SK-N-SH treated with all-trans-retinoic acid at 6 μM for 48 hours (cell line): ENCODE measurements at places on chromosomes 2 and 18.

GRCh38 chr2:109711230-109712122 lies 82.6 kb upstream of the RGPD5 start:
- no peak for ATAC-seq

DNA sequence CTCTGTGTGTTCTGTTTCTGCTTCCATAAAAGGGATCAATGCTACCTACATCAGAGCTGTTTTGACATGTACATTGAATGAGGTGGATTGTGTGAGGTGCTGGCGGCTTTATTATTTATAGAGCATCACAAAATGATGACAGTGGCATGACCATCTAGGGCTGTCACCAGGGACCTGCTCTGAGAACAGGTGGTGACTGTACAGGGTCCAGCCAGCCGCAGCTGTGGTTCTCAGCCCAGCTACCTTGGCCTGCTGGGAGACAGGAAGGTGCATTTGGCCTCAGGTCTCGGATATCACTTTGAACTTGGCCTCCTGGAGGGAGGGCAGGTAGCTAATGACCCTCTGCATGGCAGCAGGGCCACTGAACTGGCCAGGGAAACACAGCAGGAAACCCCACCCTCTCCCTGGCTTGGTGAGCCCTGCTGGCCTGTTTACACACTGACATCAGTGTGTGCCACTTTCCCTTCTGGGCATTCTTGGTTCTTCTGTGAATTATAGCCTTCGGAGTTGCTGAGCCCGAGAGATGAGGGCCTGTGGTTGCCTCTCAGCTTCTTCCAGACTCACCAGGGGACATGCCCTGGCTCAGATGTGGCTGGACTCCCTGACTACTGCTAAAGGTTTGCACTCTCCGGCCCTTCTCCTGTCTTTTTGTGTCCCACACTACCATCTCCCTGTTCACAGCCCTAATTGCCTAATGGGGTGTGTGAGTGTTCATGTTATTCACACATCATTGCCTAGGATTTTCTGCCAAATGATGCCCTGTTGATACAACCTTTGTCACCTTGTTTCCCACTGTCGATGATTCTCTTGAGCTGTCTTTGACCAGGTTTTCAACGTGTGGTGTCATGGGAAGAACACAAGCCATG lies 109.2 kb upstream of the RAB12 start:
- ATAC-seq = no peak

- ATAC-seq = no peak
Observed at GRCh38 chr2:99772591-99773331, 282.9 kb upstream of the REV1 start.

GRCh38 chr2:37615804-37616676 lies 55.4 kb downstream of the CDC42EP3 start:
- no peak for ATAC-seq

- ATAC-seq = no peak
Observed at GRCh38 chr2:37657471-37657870, 14.0 kb downstream of the CDC42EP3 start.

GRCh38 chr2:161384864-161385263 lies 31.2 kb upstream of the TBR1 start:
- ATAC-seq = no peak

DNA sequence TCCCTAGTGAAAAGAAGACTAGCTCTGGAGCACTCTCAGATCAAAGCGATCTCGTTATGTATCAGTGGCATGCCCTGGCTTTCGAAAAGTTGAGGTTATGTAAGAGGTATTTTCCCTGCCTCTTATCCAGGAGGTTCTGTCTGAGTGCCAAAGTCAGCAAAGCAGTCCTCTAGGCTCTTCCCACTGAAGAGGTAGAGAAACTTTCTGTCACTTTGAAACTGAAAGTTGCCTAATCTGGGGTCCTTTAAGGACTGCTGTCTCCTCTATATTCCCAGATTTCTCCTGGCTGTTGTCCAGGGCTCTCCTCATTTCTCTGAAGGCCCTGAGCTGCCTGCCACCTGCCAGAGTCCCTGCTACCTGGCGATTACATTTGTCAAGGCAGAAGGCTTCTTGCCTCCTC lies 96.3 kb downstream of the B3GNT2 start:
- peak; percentile 42; the same call in 2 of the 3 replicates for ATAC-seq

DNA sequence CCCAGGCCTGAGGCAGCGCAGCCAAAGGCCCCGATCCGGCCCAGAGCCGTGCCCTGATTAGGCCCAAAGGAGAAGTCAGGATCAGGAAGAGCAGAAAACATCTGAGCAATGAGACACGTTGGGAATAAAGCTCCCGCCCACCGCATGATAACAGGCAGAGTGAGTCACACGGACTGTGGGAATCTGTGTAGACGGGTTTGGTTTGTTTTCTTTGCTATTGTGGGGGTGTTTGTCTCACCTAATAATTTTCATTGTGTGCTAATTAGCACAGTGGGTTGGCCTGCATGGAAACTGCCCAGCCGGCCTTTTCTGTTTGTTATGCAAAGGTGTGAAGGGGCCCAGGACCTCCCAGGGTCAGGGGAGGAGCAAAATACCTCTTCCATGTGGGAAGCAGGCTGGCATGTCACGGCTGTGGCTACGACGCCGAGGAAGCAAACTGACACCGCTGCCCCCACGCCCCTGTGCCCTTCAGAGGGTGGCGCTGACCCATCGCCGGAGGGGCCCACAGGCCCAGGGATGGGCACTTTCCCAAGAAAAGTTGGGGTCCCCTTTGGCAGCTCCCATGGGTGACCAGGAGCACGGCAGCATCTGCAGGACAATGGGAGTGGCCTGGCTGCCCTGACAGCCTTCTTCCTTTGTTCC lies 68.4 kb upstream of the CTDP1 start:
- ATAC-seq = peak; percentile 42; the same call in 1 of the 3 replicates

- ATAC-seq = no peak
Observed at GRCh38 chr18:3051718-3052410, 38.9 kb upstream of the LPIN2 start.

- peak; percentile 78 for ATAC-seq
Observed at GRCh38 chr2:96146881-96147592, 1.8 kb upstream of the DUSP2 start.

GRCh38 chr18:47953471-47953931 lies 23.0 kb upstream of the SMAD2 start:
- ATAC-seq = peak; percentile 39; the same call in 1 of the 3 replicates

- no peak for ATAC-seq
Observed at GRCh38 chr2:200050921-200051610, 95.7 kb downstream of the MAIP1 start.

DNA sequence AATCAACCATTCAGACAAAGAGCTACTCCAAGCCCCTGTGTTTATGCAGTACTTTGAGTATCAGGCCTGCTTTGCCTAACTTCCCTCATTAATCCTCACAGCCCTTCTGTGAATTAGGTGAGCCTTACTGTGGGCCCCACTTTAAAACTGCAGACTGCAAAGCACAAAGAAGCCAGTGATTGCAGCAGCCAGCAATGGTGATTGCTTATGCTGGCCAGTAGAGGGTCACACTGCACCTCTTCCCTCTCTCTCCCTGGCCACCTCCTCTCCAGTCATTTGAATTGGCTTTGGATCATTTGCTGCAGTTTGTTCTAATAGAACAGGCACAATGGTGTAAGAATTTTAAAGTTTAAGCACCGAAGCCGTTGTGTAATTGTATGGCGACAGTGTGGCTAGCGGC lies 229.9 kb downstream of the AGPS start:
- ATAC-seq = no peak

GRCh38 chr2:2333076-2333475 lies 2.0 kb upstream of the MYT1L start:
- ATAC-seq = no peak; the same call in 2 of the 3 replicates

- ATAC-seq = no peak
Observed at GRCh38 chr18:75915941-75916623, 488.6 kb upstream of the SMIM21 start.

DNA sequence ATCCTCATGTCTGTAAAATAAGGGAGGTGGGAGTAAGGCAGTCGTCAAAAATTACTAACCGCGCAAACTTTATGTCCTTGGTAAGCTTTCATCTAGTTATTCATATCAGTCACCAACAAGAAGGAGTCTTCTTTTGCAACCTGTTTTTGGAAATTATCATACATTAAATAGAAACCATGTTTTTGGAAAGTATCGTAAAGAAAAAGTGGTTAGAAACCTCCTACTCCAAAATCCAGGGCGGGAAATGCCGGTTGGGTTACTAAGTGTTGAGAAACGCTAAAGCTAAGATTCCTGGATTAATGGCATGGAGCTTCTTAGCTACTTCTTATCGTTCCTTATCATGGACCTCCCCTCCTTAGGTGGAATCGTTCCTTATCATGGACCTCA lies 778 bp downstream of the BBS5 start:
- no peak for ATAC-seq
